ENCODE measurements at places on chromosomes 16 and 17.

DNA sequence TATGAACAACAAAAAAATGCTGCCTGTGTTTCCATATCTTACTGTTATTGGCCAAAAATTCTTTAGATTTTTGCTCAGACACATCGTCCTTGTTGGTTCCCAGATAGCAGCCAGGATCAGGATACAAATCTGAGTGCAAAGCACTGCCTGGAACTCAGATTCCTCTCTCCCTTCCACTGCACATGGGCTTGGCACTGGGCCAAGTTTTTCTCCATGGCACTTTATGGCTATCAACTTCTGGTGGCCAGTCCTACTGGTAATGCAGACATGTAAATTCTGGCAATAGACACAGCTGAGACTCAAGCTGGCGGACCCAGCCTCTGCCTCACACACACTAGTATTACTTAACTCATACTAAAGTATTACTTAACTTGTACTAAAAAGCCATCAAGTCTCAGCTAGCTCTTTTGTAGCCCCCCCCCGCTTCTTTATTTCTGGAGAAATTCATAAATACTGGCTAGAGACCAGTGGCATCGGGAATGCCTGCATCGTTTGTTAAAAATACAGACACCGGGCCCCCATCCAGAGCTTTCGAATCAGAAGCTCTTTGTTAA lies 181.2 kb upstream of the COX10 start:
- no peak for DNase-seq

GRCh38 chr17:60766778-60767190 lies 89.1 kb downstream of the BCAS3 start:
- no peak for DNase-seq

GRCh38 chr16:54812229-54812628 lies 118.4 kb upstream of the IRX5 start:
- DNase-seq = no peak

- DNase-seq = no peak
Measured at GRCh38 chr16:18003033-18003432, 333.5 kb downstream of the NPIPA8 start.

GRCh38 chr16:49353680-49354079 lies 19.9 kb upstream of the C16orf78 start:
- DNase-seq = no peak

GRCh38 chr17:58413684-58414083 lies 3.6 kb downstream of the RNF43 start:
- no peak for DNase-seq

DNA sequence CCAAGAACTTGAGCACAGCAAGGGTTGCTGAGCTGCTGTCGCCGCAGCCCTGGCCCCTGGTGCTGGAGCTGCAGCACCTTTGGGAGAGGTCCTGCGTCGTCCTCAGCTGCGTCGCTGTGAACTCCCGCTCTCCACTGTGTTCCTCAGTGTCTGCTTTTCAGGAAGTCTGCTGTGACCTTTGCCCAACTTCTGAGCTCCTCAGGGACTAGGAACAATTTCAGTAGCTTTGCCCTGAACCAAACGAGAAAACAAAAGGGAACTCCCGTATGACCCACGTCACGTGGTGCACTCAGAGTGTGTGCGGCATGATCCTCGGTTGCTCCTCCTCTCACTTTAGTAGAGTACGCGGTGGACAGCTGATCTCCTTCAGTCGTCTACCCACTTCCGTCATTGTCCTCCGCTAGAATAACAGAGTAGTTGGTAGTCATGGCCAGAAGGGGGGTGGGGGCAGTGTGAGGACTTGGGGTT lies 44.2 kb downstream of the WDR45B start:
- no peak for DNase-seq

DNA sequence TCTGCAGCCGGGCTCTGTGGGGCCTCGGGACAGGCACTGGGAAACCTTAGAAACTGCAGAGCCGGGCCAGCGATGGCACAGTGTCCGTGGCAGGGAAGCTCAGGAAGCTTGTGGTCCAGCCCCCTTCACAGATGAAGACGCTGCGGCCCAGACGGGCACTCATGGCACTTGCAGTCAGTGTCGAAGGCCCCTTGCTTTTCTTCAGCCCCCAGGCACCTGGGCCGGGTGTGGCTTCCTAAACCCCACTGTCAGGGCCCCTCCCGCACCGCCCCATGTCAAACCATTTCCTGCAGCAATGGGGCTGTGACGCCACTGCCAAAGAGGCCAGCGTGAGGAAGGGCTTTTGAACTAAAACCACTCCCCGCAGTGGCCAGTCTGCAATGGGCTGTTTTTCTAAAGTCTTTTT lies 164.0 kb downstream of the LAT start:
- DNase-seq = peak; percentile 41

DNA sequence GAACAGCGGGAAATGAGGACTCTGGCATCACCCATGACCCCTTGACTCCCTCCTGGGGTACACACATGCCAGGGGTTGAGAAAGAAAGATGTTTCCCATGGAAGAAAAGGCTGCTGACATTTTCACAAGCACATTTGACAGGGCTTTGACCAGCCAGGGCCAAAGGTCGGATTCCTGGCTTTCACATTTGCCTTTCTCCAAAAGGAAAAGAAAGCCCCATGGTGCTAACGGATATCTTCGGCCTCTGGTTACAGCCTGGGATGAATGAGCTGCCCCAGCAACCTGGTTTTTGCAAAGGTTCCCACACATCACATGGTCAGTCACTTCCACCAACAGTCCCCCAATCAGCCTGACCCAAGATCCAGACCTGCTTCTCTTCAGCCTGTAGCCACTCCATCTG lies 478.2 kb upstream of the CDH11 start:
- no peak for DNase-seq

DNA sequence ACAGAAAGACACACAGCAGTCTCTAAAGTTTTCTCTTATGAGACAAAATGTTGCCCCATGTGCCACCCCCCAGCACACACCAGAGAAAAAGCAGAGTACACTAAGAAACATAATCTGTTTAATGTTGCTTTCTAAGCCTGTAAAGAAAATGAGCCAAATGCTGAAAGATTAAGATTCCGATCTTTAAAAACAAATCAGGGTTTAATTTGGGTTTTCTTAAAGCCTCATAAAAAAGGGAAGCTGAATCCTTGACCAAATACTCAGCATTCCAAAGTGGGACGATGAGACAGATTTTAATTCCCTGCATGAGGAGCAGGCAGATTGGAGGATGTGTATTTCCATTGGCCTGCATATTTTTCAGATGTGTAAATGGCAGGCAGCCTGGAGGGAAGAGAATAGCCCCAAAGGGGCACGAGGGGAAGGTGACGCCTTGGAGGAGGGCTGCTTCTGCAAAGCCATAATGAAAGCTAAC lies 118.4 kb downstream of the COPRS start:
- no peak for DNase-seq

All from NAMALWA (cell line).